ENCODE measurements at places on chromosomes 2 and 18.
A peak's percentile ranks its signal among the peaks of the same experiment; 100 is the strongest.

DNA sequence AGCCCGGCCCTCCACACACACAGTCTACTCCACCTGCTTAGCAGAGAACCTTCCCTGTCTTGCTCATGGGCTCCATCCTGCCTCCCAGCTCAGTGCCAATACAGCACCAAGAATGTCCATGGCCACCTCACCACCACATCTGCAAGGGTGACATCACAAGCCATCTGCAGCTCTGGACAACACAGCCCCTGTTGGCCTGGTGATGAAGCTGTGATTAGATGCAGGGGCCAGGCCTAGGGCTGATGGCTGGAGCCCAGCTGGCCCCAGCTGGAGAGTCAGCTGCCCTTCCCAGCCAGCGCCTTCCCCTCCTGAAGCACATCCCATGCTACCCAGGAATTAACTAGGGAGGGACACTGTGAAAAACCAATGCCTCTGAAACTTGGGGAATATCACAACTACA, 91.1 kb downstream of the TTC32 start:
- DNase-seq = no peak

- DNase-seq = no peak
Measured at GRCh38 chr2:191014653-191015020, 666 bp upstream of the STAT1 start.

DNA sequence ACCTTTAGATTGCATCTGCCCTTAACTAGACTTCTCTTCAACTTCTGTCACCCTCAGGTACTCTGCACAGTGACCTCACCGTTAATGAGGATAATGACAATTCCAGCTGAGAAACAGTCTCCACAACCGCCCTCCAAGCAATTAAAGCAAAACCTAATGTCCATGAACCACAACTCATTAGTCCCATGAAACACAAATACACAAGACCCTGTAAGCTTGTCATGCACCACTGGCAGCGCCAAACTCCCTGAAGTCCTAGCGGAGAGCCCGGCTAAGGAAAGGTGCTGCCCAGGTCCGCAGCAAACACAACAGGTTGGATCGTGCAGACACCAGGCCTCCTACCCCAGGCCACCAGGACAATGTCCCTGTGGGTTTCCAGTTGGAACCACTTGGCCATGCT, 7.4 kb downstream of the SMAD7 start:
- DNase-seq = no peak

- DNase-seq = no peak
Measured at GRCh38 chr2:55045780-55046179, 4.5 kb downstream of the RTN4 start.

GRCh38 chr2:224724331-224724730, 8.2 kb upstream of the CCDC195 start:
- no peak for DNase-seq

GRCh38 chr2:68274022-68274421, 21.7 kb upstream of the PPP3R1 start:
- no peak for DNase-seq

DNA sequence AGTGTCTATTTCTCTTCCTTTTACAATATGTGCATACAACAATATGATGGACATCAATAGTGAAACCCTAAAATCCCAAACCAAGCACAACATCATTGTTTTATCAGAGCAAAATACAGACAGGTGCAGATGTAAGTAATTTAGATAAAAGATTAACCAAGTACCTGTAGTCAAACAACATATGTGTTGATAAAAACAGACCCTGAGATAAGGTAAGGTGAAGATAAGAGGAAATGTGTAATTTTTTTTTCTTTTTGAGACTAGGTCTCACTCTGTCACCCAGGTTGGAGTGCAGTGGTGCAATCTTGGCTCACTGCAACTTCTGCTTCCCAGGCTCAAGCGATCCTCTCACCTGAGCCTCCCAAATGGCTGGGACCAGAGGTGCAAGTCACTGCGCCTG, 589.8 kb downstream of the PLCL1 start:
- no peak for DNase-seq

GRCh38 chr2:72789241-72789640, 36.6 kb downstream of the EXOC6B start:
- no peak for DNase-seq

DNA sequence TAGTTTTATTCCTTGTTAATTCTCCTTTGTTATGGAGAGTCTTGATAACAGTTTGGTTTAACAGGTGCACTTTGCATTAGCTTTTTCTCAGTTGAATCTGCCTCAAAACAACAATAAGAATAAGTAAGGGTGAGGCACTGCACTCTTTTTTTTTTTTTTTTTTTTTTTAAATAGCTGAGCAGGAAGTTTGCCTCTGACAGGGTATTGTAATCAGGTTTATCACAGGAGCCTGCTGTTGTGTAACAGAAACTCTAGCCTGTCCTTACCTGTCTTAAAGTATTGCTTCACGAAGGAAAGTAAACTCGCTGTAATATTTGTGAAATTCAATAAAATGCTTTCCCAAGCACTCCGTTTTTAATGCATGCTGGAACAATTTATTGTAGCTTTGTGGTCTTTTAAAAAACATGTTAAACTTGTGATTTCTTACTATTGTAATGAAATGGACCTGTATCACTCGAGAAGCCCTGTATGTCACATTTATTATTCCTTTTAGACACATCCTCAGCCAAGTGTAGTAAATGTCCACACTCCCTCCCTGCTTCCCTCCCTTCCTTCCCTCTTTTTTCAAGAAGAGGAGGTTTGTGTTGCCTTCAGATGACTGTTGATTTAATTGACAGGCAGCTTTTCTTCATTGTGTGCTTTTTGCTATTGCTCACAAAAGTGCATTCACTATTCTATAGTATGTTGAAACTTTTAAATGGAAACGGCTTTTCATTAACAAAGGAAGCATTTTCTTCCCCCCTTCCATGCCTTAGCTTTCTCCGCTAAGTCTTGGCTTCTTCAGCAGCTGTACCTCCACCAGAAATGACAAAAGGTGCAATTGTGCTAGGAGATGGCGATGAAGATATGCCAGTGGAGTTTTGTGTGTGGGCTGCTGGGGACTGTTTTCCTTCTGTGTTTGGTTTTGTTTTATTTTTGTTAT, 52.7 kb downstream of the TAF1B start:
- no peak for DNase-seq

DNA sequence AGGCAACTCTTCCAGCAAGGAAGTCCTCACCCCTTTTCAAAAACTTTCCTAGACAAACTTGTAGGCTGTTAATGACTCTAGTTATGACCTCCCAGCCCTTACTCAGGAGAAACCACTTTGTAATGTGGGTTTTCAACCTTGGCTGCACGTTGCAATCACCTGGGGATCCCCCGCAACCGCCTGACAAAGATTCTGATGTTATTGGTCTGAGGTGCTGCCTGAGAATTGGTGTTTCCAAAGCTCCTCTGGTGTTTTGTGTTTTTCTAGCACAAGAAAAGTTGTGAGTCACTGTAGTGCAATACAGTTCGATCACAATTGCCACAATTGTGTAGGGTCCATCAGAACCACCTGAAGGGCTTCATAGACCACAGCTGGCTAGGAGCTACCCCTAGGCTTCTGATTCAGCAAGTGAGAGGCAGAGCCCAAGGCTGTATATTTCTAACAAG, 121.6 kb downstream of the SP100 start:
- no peak for DNase-seq

DNA sequence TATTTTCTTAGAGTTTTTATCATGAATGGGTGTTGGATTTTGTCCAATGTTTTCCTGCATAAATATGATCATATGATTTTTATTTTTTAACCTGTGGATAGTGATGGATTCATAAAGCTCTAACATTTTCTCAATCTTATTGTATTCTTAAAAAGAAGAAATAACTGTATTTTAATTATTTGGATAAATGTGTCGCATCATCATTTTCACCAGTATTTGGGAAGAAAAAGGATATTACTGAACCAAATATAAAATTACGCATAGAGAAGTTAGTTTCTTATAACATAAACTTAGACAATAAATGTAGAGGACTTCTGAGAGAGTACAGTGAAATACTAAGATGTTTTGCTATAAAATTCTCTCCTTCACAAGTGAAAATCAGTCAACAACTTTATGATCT, 126.0 kb upstream of the CHST9 start:
- no peak for DNase-seq

- no peak for DNase-seq
Measured at GRCh38 chr2:105576050-105576439, 168.7 kb upstream of the NCK2 start.

GRCh38 chr2:154457286-154457685, 241.2 kb upstream of the KCNJ3 start:
- DNase-seq = no peak

DNA sequence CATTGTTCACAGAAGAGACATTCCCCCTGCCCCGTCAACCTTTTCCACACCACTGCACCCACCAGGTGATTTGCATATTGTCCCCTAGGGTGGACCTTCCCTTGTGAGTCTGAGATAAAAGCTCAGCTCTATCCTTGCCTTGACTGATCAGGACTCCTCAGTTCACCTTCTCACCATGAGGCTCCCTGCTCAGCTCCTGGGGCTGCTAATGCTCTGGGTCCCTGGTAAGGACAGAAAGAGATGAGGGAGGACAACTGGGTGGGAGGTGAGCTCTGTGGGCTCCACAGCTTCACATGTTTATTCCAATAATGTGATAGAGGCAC, 1160.1 kb downstream of the RPIA start:
- no peak for DNase-seq

- no peak for DNase-seq
Measured at GRCh38 chr2:61920548-61920947, 15.1 kb downstream of the COMMD1 start.

GRCh38 chr2:67451086-67451832, 54.1 kb downstream of the ETAA1 start:
- DNase-seq = peak; percentile 42

DNA sequence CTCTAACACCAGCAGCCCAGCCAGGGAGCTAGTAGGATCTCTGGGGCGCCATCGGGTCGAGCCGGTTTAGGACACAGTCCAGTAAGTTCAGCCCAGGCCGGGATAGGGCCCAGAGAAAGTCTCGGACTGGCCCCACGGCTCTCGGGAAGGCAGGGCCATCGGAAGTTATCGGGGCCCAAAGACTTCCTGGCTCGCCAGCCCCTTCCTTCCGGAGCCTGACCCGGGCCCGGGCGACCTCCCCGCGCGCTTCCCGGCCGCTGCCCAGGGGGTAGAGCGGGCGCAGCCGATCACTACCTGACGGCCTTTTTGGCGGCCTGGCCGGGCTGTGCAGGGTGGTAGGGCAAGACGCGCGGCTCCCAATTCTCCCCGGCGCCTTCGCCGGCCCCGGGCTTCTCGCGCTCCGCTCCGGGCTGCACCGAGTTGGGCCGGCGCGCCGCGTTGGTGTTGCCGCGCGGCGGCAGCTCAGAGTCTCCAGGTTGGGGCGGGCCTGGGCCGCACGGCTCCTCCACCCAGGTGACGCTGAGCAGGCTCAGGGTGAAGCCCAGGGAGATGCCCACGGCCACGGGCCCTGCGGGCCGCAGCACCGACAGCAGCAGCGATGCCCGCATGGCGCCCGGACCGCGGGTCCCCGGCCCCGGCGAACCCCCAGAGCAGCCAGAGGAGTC, 546 bp downstream of the CHPF start:
- DNase-seq = peak; percentile 46

DNA sequence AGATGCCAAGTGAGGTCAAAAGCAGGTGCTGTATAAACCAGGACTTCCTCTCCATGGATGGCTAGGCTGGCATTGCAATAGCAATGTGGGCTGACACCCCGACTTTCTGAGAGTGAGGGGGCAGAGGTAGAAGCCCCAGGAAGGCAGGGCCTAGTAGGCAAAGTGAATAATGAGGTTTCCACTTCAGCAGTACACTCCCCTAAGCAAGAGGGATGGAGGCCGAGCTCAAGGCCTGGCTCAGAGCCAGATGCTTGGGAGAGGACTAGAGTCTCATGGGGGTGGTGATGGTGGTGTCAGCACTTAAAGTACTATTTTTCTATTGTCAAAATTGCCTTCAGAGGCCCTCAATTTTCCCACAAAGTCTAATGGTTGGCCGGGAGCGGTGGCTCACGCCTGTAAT, 41.6 kb upstream of the HK2 start:
- DNase-seq = no peak

GRCh38 chr2:128054104-128054885, 26.4 kb upstream of the SAP130 start:
- DNase-seq = no peak

GRCh38 chr2:207937253-207937652, 88.1 kb downstream of the PLEKHM3 start:
- DNase-seq = no peak

DNA sequence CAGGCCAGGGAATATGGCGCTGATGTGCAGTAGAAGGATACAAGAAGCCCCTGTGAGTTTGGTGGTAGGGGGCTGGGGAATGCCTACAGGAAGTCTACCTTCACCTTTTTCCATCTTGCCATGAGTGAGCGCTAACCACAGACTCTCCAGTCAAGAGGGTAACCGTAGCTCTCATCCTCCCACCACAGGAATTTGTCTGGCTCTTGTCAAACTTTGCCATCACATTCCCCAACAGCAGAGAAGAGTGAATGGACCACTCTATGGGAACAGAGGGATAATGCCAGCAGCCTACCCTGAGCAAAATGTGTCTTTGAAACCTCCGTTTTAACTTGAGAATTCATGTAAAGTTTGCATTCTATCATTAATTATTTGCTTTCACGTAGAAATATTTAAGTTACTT, 168.3 kb downstream of the NRP2 start:
- DNase-seq = no peak

- no peak for DNase-seq
Measured at GRCh38 chr2:9909106-9909505, 42.4 kb upstream of the GRHL1 start.

GRCh38 chr2:66538291-66538690, 103.4 kb downstream of the MEIS1 start:
- no peak for DNase-seq

DNA sequence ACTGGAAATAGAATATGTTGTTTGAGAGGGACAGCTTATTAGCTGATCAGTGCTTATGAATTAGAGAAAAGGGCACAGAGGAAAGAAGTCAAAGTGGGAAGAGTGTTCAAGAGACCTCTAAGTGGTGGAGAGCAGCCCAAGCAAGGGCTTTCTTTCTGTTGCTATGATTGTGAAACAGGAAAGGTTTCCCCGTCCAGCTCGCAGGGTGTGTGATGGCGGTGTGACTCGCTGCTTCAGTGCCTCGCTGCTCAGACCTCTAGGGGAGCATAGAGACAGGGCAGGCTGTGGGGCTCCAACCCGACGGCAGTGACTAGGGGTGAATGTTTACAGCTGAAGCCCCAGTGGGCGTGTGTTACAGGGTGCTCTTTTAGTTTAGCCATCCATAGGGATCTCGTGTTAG, 166.5 kb upstream of the COPS8 start:
- no peak for DNase-seq
